Jurkat, Clone E6-1 (cell line): ENCODE measurements at places on chromosomes 7 and 10.

DNA sequence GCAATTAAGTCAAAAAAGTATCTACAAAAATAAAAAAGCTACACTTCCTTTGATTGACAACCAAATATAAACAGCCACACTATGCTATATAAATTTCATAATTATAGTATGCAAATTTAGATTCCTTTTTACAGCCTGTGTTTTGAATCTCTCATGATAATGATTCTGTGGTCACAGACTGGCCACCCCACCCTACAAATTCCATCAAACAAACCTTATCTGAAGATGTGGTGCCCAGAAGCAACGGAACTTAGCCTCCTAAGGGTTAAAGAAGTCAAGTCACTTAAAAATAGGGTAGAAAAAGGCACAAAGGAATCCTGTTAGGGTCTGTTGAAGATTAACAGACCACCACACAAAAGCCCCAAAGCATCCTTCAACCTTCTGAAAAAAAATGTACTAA lies 351.8 kb downstream of the INHBA start:
- DNase-seq, result no peak

DNA sequence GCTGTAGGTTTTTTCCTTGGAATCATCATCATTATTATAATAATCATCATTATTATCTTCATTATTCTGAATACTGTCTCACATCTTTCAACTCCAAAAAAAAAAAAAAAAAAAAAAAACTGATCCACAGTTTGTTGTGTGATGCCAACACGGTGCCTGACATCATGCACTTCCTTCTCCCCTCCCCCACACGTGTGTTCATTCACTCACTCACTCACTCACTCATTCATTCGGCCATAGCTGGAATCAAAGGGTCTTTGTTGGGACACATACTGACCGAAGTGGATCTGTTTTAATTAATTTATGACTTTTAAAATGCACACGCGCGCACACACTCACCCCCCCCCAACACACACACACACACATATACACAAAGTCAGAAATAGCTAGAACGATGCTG lies 177.8 kb downstream of the PIP4K2A start:
- DNase-seq, result no peak

- DNase-seq, result no peak
These were observed 34.2 kb downstream of the SEMA3C start for GRCh38 chr7:80884511-80885195.

DNA sequence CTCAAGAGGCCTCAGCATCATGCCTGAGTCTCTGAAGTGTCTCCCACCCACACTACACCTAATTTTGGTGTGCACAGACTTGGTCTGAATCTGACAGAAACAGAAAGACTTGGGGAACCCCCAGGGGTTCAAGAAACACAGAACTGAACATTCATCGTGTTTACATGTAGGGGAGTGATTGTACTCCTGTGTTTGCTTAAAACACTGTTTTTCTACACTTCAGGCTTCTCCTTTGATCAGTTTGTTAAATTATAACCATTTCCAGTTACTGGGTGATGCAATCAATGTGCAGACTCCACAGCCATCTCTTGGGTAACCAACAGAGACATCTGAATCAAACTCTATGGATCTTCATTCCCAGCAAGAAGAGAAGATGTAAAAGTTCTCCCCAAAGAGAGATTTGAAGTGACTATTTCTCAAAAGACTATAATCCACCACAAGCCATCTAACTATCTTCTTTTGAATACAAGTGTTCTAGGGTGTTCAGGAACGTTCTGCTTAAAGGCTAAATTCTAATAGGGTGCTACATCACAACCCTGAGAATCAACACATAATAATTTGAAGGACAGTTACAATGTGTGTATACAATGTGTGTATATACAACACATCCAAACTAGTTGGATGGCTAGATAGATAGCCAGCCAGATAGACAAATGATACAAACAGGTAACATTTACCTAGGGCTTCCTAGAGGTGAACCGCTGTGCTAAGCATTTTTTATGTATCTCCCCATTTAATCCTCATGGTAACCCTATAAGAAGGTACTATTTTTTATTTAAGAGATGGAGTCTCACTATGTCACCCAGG lies 34.2 kb downstream of the DNAJC12 start:
- DNase-seq, result no peak

- DNase-seq, result no peak
These were observed 14.5 kb downstream of the SLF2 start for GRCh38 chr10:100927266-100927665.

- no peak for DNase-seq
These were observed 11.5 kb downstream of the SGPL1 start for GRCh38 chr10:70827086-70827757.

DNA sequence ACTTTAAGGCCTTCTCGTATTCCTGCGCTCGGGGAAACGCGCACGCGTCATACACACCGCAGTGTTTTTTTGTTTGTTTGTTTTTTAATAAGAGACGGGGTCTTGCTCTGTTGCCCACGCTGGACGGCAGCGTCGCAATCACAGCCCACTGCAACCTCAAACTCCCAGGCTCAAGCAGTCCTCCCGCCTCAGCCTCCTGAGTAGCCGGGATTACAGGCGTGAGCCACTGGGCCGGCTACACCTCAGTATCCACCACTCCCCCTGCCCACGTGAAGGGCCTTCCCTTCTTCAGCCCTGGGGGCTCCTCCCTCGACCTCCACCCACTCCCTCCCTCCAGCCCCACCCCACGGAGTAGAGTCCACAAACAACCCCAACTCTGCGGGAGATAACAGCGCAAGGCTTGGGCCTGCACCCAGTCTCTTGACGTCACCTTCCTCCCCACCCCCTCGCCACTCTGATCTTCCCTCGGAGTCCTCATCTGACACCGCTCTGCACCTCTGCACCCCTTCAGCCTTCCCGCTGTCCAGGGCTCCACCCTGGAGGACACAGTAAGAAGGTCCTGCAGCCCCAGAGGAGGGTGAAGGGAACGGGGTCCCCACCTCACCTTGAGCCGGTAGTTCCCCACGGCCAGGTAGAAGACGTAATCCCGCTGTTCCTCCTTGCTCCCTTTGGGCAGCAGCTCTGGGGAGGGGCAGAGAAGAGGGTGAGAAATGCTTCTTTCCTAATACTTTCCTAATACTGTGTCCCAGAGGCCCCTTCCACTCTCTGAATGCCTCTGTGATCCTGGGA lies 2.8 kb upstream of the CLDN15 start:
- DNase-seq, result no peak

- no peak for DNase-seq
These were observed 78.3 kb downstream of the MICALL2 start for GRCh38 chr7:1380821-1381580.

DNA sequence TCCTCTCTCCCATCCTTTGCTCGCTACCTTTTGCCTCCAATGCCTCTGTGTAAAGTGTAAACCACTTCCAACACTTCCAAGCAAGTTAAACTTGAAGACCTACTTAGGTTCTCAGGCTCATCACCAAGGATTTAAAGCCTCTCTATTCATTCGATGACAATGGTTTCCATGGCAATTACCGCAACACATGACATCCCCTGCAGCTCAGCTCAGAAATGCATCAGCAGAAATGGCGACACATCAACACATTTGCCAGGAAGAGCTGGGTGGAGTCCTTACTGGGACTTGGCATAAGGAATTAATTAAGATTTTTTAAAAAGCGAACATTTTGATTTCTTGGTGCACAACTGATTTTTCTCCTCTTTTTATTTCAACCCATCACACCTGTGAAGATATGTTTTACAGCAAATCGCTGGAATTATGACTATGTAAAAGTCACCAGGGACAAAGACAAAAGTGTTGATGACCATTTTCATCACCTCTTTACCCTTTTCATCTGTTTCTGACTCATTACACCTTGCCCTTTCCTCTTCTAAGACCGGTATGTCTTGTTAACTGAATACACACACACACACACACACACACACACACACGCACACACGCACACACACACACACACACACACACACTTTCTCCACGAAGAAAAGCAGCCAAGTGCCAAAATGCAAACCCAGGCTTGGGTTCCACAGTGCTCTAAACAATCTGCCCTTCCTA lies 453.4 kb upstream of the CELF2 start:
- no peak for DNase-seq
